ENCODE measurements at places on chromosomes 16 and 17.

- no peak for DNase-seq
Observed at GRCh38 chr17:61127960-61128359, 271.7 kb upstream of the TBX2 start.

DNA sequence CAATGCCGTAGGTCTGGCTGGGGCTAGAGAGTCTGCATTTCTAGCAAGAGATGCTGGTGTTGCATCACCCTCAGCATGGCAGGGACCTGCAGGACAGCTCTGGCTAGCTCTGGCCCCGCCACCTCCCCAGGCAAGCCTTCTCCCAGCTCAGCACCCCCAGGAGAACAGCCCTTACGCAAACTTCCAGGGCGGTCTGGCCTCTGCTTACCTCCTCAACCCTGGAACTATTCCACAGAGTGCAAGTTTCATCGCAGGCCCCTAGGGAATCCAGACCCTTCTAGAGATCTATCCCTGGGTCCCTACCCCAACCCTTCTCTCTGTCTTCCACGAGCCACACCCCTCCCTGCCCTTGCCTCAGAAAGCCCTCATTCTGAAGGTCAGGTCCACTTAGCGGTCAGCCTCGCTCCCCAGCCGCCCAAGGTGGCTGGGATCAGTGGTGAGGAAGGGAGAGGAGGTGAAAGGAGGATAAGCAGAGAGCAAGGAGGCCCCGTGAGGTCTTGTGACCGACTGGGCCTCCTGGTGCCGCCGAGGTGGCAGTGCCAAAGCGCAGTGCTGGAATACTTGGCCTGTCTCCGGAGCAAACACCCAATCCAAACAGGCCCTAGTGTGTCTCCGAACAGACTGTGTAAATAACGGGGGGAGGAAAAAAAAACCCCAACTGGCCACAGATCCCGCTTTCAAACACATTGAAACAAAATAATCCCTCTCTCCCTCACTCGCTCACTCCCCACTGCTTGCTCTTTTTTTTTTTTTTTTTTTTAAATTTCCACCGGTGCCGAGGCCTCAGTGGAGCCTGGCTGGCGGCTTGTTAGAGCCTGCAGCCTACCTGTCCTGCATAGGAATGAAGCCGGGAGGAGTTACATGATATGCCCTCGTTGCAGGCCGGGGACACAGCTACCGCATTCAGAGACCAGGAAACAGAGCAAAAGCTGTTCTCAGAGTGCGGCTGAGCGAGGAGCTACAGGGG, 380.9 kb downstream of the SOX9 start:
- DNase-seq: no peak

- DNase-seq: no peak
Observed at GRCh38 chr17:44927696-44928095, 12.4 kb upstream of the GFAP start.

DNA sequence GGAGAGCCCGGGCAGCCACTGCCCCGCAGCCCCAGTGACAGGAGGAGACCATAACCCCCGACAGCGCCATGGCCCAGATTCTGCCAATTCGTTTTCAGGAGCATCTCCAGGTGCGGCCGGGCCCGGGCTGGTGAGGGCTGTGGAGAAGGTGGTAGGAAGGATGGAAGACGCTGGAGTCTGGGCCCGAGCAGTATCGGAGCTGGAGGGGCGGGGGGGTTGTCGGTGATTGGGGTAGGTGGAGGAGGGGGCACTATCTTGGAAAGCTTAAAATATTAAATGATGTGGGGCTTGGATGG, 317 bp downstream of the CLTC start:
- DNase-seq: no peak

- DNase-seq: no peak
Observed at GRCh38 chr16:2799205-2799858, 1.1 kb downstream of the PRSS41 start.

Measured in frontal cortex (tissue), 4 donors.